ENCODE measurements at places on chromosomes 5 and 9.

DNA sequence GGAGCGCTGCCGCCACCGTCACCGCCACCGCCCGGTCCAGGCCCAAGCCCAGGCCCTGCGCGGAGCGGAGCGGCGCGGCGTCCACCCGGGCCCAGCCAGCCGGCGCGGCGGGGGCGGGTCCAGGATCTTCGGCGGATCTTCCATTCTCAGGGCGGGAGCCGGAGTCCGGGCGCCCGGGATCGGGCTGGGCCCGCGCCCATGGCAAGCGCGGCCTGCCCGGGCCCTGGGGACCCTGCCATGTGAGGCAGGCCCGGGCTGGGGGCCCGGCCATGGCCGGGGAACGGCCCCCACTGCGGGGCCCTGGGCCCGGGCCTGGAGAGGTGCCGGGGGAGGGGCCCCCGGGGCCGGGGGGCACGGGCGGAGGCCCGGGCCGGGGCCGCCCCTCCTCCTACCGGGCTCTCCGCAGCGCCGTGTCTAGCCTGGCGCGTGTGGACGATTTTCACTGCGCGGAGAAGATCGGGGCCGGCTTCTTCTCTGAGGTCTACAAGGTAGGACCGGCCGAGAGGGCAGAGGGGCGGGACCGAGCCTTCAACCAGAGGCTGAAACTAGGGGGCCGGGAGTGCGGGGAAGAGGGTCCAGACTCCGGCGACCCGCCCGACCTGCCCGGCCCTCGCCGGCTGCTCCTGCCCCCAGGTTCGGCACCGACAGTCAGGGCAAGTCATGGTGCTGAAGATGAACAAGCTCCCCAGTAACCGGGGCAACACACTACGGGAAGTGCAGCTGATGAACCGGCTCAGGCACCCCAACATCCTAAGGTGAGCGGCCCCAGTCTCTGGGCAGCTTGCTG is 482 bp downstream of the TESK1 start:
- peak; percentile 6 for DNase-seq

- peak; percentile 10 for DNase-seq
Observed at GRCh38 chr9:14326264-14326826, 12.4 kb upstream of the NFIB start.

DNA sequence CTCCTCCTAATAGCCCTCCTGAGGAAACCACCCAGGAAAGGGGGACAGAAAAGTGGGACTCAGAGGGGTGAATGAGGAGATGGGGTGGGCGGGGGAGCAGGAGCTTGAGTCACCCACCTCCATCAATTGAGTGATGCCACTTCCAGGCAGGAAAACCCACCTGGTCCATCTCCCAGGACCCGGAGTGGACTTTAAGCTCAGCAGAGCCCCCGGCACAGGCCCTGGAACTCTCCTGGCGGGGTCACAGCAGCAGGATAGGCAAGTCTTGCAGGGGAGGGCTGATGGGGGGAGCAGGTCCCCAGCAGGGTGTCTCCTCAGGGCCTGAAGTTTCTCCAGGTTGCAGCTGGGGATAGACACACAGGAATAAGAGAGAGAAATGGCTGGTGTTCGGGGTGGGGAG is 40.8 kb downstream of the LHX2 start:
- DNase-seq = no peak

DNA sequence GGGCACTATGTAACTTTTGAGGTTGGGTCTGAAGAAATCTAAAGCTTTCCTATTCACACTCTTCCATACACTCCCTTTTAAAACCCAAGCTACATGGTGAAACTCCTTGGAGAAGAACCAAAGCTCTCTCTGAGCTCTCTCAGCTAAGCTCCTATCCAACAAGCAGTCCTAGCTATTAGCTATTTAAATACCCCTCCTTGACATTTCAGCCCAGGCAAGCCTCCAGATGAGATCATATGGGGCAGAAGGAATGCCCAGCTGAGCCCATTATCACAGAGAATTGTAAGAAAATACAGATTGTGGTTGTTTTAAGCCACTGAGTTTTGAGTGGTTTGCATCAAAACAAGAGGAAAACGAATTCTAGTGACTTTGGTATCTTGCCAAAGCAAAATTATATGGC is 15.2 kb downstream of the HSPB3 start:
- DNase-seq = no peak

DNA sequence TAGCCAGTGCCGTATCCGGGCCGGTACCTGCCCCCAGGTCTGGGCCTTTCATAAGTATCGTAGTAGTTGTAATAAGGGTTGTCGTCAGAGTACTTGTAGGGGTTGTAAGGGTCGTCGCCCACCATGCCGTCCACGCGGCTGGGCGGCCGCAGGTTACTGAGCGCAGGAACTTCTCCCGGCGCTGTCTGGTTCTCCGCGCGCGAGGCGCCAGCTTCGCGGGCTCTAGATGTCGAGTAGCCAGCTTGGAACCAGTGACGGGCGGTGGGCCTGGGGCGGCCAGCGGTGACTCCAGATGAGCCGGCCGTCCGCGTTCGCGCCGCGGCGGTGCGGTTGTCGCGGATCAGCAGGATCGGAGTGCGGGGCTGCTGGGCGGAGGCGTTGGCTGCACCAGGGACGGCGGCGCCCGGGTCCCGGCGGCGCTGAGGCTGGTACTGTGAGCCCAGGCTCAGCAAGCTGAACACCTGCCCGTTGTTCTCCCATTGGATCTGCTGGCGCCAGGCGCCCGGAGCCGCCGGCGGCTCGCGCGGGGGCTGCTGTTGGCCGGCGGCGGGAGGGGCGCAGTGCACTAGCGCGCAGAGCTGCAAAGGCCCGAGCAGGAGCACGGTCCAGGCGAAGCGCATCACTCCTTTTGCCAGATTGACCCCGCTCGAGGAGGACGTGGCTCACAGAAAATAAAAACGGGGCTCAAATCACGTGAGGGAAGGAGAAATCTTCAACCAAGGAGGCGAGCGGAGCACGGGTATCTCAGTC is 518 bp downstream of the LOX start:
- no peak for DNase-seq

DNA sequence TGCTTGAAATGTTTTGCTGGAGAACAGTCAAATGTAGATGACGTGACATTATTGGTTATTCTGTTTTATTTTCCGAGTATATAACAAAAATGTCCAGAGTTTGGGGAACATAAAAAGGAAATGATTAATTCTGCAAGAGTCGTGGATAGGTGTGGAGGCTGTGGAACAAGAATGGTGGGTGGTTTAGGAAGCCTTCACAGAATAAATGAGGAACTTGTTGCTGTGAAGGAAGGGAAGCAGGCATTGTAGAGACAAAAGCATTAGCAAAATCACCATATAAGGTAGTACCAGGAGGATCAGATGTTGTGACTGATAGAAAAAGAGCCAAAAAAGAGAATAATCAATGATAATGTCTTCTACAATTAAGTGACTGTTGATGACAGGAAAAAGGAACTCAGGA is 66.2 kb upstream of the CNTLN start:
- no peak for DNase-seq

GRCh38 chr9:110952540-110952859 is 85.8 kb downstream of the LPAR1 start:
- no peak for DNase-seq

DNA sequence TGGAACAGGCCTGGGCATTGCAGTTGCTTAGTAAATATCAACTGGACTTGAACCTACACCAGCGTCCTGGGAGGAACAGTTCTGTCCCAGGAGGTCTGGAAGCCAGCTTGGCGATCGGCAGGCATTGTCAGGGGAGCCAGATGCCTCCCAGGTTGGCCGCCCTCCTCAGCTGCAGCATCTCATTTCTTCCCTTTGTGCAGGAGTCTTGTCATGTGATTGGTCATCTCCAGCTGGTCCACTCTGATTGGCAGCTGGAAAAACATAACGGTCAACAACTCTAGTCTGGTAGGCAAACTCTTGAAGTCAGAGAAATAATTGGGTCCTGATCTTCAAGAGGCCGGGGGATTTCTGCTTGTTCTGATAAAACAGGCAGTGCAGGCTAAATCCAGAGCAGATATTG is 29.6 kb upstream of the NCS1 start:
- no peak for DNase-seq

- no peak for DNase-seq
Observed at GRCh38 chr9:127557466-127557869, 54.6 kb upstream of the STXBP1 start.

DNA sequence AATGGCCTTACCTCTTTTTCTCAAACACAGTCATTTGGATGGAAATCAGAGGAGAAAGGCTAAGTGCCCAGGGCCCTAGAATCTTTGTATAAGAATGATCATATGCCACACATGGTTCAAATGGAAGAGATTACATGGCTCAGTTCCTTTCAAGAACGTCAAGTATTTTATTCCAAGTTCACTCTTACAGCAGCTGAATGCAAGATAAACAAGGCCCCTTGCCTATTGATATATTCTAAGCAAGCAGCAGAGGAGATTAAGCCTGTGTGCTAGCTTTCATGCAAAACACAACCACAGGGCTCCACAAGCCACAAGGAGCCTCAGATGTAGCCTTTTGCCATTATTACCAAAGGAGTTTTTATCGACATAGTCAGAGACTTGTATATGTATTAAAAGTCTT is 55.3 kb upstream of the SLCO6A1 start:
- no peak for DNase-seq

GRCh38 chr9:124426361-124426760 is 11.1 kb upstream of the PSMB7 start:
- DNase-seq = no peak

- peak; percentile 54 for DNase-seq
Observed at GRCh38 chr5:117454716-117455212, 880.1 kb upstream of the SEMA6A start.

DNA sequence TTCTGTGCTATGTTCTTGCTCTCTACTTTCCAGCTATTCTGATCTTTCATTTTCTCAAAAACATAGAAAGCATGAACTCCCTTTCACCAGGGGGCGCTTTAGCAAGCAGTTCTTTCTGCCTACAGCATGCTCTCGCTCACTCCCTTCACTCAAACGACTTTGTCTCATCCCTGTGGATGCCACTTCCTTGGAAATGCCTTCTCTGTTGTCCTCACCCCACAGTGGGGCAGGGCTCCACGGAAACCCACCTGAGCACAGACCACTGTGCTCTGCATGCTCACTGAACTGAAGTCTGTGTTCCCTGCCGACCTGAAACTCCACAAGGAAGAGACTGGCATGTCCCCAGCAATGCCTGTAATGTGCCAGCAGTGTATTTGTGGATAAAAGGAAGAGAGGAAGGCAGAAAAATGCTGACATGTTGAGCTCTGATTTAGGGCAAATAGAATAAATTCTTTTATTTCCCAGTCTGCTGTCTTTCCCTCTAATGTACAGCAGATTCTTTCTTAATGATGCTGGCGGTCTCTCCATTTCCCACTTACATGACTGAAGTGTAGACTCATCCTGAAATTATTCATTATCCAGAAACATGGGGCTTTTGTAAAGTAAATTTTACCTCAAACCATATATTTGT is 4.9 kb upstream of the ROR2 start:
- no peak for DNase-seq

GRCh38 chr5:10199692-10200091 is 50.0 kb downstream of the ATPSCKMT start:
- no peak for DNase-seq

DNA sequence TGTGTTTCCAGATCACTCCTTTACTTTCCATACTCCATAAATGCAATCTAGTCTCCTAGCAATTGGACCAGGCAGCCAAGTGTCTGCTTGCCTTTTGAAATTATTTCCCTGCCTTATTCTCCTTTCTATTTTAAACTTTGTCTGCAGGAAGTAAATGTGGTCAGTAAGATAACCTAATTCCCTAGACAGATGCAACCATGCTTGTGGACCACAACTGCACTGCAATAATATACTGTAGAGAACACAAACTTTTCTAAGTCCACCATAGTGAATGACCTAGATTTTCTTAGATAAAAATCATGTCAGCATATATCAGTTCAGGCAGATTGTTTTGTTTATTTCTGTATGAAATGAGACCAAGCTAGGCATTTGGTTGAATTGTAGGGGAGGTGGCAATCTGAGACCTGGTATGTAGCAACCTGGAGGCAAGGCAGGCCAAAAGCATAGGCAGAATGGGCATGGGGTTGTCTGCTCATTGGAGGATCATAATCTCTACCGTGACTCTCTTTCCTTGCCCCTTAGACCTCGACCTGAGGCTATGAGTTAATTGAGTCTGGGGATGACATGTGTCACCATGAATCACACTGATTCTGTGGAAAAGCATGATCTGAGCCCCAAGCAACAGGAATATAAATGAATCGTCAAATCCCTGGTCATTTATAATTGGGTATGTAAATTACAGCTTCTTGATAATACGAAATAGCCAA is 20.7 kb downstream of the ACTL7B start:
- DNase-seq = no peak

- DNase-seq = no peak
Observed at GRCh38 chr5:139961435-139962157, 81.5 kb downstream of the NRG2 start.

- DNase-seq = no peak
Observed at GRCh38 chr5:83973925-83974815, 253.5 kb upstream of the HAPLN1 start.

GRCh38 chr9:135040892-135041291 is 46.6 kb upstream of the OLFM1 start:
- no peak for DNase-seq

DNA sequence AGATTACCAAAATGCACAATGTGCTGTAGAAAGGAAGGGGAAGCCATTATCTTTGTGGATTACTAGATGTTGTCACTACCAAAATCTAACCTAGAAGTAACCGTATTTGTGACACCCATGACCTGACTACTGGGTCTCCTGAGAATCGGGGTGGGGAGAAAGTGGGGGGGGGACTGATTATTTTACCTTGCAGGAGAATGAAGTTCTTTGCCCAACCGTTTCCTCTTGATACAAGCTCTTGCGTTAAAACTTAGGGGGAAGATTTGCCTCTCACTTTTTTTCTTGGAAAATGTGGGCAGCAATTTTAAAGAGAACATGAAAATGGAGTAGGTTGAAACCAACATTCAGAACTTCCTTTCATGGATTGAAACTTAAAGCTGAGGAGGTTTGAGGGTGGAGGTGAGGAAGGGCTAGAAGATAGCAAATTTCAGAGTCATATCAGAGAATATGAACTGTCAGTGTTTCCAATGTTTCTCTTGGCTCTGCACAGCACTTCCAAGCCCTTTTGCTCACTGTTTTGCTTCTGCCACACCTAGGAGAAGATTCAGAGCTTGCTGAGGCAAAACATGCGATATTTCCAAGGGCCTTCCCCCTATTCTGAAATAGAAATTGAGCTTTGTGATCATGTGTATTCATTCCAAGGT is 280.8 kb downstream of the AOPEP start:
- DNase-seq = no peak

GRCh38 chr5:141760753-141761152 is 78.7 kb upstream of the ARAP3 start:
- no peak for DNase-seq

GRCh38 chr9:134371731-134372130 is 45.5 kb downstream of the RXRA start:
- no peak for DNase-seq

GRCh38 chr5:43348207-43348606 is 35.0 kb upstream of the HMGCS1 start:
- DNase-seq = no peak

DNA sequence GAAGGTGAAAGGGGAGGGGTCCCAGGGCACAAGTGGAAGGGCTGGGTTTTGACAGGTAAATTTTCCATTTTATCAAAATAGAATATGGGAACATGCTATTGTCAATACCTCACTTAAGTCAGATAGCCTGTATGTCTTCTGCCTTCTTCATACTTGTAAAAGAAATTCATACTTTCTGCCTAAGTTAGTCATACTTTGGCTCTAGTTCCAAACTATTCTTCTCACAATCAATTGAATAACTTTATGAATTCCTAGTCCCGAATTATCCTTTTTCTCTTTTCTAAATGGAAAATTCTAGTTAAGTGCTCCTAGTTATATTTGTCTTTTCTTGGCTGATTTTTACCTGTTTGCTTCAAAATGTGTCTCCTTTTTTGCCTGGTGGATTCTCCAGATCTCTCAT is 271.4 kb downstream of the CSNK1G3 start:
- no peak for DNase-seq
